ENCODE measurements at places on chromosomes 4 and X. TPM values are rescaled to one million over a fixed set of nuclear protein-coding genes. Genes with fewer than 3 reads are reported as not detected.

DNA sequence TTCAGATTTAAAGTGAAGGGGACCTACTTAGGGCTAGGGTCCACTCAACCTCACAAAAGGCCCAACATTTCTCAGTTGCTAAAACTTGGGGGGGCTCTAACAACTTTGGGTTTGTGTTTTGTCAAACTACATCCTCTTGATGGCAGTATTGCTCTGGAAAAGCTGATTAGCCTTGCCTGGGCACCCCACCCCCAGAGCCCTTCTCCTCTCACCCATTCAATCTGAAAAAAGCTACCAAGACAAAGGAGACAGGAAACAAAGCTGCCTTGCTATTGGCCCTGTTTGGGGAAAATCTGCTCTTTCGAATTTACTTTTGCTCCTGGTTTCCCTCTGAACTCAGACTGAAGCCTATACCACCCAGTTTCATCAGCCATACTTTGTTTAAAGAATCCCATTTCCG, 195.2 kb upstream of the STK26 start:
- no peak for DNase-seq

- DNase-seq: no peak
Observed at GRCh38 chr4:112031712-112032328, 113.4 kb upstream of the FAM241A start.

DNA sequence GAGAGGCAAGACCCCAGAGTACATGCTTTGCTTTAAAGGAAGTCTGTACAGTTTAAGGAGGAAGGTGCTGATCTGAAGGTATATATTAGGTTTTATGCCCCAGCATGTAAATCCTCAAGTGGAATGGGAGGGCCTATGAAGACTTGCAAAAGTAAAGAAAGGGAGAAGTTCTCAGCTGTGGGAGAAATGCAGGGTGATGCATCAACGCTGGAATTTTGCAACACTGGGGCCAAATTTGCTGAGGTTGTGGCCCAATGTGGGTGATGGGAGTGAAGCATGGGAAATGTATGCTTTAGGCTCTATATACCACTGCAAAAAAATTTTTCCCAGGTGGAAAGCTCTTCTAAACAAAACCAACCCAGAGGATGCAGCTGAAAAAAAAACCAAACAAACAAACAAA, 33.8 kb upstream of the GPR174 start:
- DNase-seq: no peak

DNA sequence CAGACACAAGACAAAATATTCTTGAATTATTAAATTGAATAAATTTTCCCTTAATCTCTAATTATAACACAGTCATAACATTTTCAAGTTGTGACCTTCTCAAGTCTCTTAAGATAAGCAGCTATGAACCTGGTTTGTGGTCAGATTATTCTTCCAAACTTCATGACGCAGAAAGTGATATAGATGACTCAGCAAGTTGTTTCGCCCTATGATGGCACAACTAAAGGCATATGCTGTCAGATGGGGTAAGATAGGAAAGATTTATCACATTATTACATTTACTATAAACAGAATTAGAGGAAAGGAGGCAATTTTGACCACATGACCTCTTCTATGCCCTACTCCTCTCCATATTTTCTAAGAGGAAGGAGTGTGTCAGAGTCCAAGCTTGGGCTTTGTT, 4.6 kb upstream of the DCAF12L2 start:
- DNase-seq: no peak

DNA sequence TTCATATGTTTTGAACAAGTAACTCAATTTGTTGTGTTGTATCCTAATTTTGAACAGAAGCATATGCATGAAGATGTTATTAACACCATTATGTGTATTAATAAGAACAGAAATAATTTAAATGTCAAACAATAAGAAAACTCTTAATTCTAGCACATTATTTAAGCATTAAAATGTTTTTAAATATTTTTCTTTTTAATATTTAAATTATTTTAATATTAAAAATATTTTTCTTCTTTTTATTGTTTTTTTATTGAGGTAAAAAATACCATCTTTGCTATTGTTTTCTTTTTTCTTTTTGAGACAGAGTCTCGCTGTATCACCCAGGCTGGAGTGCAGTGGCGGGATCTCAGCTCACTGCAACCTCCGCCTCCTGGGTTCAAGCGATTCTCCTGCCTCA, 441.0 kb upstream of the GALNT7 start:
- no peak for DNase-seq

- DNase-seq: no peak
Observed at GRCh38 chrX:88325634-88326033, 421.4 kb upstream of the CPXCR1 start.

GRCh38 chr4:87193958-87194675, 26.3 kb downstream of the KLHL8 start:
- no peak for DNase-seq

- no peak for DNase-seq
Observed at GRCh38 chr4:182000077-182000476, 243.1 kb upstream of the TENM3 start.

- no peak for DNase-seq
Observed at GRCh38 chrX:16807548-16807947, 21.3 kb downstream of the TXLNG start.

DNA sequence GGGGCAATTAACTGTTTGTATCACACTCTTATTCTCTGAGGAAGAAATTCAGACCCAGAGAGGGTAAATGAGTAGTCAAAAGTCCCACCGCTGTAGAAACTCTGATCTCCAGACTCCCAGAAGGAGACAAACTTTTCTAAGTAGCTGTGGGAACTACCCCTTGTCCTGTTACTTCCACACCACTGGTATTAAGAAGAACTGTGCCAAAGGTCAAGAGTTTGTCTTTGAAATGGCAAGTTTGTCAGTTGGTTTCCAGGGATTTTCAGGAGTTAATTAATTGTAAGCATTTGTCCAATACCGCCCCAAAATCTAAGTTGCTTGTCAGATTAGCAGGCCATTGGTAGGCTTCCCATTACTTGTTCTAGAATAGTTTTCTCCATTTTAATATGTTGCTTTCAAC, 85.7 kb downstream of the GC start:
- no peak for DNase-seq

DNA sequence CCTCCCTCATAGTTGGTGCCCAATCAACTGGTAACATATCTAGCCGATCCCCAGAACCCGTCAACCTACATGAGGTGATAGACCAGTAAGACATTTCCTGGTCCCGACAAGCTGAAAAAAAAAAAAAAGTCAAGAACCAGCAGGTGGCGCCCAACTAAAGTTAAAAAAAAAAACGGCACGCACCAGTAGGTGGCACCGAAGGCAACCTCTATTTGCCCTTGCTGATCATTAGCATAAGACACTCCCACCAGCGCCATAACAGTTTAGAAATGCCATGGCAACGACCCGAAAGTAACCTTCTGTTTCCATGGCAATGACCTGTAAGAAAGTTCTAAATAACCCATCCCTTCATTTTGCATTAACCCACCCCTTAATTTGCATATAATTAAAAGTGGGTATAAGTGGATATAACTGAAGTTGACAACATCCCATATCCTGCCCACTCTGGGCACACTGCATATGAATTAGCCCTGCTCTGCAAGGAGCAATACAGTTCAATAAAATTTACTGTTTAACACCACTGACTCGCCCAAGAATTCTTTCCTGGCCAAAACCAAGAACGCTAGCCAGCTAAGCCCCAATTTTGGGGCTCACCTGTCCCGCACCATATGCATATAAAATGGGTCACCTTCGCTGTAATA, 83.9 kb upstream of the SPANXB1 start:
- no peak for DNase-seq

DNA sequence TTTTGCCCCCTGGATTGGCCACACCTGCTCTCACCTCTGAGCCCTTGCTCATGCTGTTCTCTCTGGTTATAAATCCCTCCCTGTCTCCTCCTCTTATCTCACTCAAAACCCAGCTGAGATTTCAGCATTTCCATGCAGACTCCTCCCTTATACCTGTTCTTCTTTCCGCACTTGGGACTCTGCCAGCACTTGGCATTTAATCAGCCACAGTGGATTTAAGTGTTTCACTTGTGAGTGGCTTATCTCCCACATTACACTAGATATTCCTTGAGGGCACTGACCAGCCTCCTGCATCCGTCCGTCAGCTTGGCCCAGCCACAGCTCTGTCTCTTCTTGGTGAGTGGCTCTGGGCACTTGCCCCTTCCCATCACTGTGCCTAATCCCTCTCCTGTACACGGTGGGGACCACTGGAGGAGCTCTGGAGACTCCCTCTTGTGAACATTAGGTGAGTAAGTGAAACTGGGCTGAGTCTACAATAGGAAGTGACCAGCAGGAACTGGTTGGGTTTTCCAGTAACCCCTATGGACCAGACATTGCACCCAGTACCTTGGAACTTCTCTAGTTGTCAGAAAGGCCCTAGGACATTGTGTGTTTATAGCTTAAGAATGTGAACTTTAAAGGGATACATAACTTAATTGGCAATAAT, 19.9 kb downstream of the FGFBP1 start:
- DNase-seq: no peak

- no peak for DNase-seq
Observed at GRCh38 chrX:46929439-46930261, 17.4 kb downstream of the JADE3 start.

GRCh38 chr4:106021737-106022410, 126.6 kb downstream of the NPNT start:
- no peak for DNase-seq

DNA sequence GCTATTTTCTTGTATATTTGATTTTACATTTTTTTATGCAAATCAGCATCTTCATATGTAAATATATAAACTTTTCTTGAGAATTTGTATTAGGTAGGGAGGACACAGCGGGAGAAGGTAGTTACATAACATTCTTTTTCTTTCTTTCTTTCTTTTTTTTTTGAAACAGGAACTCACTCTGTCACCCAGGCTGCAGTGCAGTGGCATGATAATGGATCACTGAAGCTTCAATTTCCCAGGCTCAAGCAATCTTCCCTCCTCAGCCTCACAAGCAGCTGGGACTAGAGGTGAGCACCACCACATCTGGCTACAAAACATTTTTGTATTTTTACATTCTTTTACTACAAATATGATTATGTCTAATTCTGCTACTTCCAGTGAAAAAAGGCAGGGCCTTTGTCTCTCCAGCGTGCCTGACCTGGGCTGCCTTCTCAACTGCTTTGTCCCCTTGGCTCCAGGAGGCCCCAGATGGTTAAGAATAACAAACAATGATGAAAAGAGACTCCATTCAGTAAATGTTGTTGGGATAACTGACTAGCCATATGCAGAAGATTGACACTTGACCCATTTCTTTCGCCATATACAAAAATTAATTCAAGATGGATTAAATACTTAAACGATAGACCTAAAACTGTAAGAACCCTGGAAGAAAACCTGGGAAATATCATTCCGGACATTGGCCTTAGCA, 46.5 kb upstream of the FAT4 start:
- DNase-seq: no peak

CLCN5 gene
- 2.3 TPM for total RNA-seq

SLC34A2 gene
- not detected for total RNA-seq

UGT2A1 gene
- not detected for total RNA-seq

SERTM2 gene
- total RNA-seq: 2.9 TPM

ADH1C gene
- 11.8 TPM for total RNA-seq

All from sigmoid colon (tissue), 7 donors.